ENCODE measurements at places on chromosomes 1 and 21.

- DNase-seq = no peak
These were observed 9.3 kb upstream of the KLHDC8A start for GRCh38 chr1:205365945-205366463.

- DNase-seq = no peak
These were observed 96.6 kb downstream of the DDX20 start for GRCh38 chr1:111852261-111852721.

DNA sequence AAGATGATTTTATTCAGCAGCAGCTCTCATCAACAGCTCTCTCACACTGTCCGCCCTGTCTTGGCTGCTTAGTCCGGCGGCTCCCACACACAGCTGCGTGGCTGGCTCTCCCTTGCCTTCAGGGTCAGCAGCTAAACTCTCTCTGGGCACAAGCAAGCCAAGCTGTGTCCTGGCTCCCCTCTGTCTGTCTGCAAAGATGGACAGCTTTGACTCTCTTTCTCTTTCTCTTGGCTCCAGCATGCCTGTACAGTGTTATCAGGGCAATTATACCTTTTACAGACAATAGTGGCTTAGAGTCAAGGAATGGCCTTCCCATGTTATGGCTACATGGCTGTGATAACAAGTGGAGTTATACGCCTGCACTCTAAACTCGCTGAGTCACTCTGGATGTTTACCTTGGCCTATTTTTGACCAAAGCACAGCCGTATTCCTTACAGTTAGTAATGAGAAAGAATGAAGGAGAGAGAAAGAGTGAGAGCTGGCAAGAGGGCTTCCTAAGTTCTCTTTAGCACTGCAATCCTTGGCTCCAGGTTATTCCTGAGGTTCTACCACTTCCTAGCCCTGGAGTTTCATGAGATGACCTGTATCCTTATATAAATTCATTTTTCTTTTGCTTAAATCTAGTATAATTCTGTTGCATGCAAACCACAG lies 59.9 kb upstream of the ZSWIM5 start:
- DNase-seq = no peak

GRCh38 chr1:192595299-192595698 lies 19.7 kb downstream of the RGS1 start:
- DNase-seq = no peak

DNA sequence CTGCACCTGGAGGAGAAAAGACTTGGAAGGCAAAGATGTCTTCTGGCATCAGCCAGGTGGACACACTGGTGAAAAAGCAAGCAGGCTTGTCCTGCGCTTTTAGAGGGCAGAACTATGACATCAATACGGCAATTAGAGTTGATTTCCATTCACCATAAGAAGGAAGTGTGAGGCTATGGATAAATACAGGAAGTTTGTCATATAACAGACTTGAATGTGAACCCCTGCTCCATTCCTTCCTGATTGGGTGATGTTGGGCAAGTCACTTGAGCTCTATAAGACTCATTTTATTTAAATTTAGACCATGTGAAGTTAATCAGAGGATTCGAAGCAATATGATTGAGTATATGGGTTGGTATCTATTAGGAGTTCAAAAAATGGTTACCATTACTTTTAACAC lies 137.8 kb downstream of the PLPP3 start:
- no peak for DNase-seq

GRCh38 chr1:119102051-119102450 lies 38.4 kb downstream of the WARS2 start:
- no peak for DNase-seq

- no peak for DNase-seq
These were observed 238.2 kb downstream of the PTPRU start for GRCh38 chr1:29474274-29475244.

GRCh38 chr1:110688514-110688913 lies 13.8 kb upstream of the KCNA3 start:
- no peak for DNase-seq

DNA sequence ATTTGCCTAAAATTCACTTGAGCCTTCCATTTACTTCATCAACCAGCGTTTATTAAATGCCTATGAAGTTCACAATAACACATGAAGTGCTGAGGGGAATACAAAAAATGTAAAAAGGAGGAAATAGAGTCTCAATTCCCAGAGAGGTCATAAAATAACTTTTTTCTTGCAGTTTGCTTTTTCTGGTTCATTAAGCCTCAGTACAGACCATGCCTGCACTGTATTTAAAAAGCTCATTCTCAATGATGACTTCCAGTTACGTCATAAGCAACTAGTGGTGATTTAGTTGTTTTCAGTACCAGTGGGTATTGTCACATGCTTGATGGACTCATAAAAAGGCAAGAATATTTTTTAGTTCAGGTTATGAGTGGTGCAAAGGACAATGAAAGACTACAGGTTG lies 160.1 kb upstream of the UBE2U start:
- no peak for DNase-seq

- no peak for DNase-seq
These were observed 16.0 kb downstream of the LCK start for GRCh38 chr1:32266921-32267591.

DNA sequence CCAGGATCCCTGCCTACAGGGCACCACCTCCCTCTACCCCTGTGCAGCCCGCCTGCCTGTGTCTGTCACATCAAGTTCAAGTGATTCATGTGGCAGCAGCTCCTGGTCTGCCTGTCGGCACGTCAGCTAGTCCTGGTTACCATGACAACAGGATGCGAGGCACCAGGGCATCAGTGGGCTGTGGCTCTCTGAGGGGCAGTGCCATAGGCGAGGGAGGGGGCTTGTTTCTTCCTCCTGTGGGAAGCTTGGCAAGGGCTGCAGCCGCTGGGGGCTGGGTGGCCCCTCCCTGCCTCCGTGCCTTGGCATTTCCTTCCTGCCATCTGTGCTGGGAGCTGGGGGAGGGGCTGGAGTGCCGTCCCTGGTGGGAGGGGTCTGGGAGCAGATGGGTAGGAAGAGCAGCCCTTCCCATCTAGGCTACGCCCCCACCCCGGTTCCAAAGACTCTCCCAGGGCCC lies 43.1 kb downstream of the FOXO6 start:
- no peak for DNase-seq

- no peak for DNase-seq
These were observed 12.2 kb downstream of the HLX start for GRCh38 chr1:220891224-220892085.

DNA sequence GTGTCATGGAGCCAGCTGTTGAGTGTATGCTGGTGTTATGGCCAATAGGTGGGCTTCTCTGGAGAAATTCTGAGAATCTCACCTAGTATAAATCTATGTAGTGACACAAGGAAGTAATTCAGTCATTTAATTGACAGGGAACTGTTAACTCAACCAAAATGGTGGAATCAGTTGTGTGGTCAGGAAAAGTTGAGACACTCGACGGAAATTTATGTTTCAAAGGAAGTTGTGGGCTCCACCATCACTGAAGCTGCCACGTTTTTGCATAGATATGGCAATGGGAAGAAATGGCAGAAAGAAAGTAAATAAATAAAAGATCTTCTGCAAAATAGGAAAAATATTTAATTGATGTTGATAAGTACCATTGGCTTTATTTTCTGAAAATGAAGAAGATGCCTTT lies 84.5 kb downstream of the ATP6V1G3 start:
- DNase-seq = no peak

- DNase-seq = no peak
These were observed 49.1 kb downstream of the COP1 start for GRCh38 chr1:176157995-176158394.

DNA sequence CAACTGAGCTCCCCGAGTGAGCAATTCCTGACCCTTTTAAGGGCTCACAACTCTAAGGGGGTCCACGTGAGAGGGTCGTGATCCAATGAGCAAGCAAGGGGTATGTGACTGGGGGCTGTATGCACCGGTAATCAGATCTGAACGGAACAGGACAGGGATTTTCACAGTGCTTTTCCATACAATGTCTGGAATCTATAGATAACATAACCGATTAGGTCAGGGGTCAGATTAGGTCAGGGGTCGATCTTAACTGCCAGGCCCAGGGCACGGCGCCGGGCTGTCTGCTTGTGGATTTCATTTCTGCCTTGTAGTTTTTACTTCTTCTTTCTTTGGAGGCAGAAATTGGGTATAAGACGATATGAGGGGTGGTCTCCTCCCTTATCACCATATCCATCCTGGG lies 30.7 kb upstream of the OPRD1 start:
- DNase-seq = no peak

GRCh38 chr1:64378826-64379225 lies 91.1 kb upstream of the CACHD1 start:
- no peak for DNase-seq

DNA sequence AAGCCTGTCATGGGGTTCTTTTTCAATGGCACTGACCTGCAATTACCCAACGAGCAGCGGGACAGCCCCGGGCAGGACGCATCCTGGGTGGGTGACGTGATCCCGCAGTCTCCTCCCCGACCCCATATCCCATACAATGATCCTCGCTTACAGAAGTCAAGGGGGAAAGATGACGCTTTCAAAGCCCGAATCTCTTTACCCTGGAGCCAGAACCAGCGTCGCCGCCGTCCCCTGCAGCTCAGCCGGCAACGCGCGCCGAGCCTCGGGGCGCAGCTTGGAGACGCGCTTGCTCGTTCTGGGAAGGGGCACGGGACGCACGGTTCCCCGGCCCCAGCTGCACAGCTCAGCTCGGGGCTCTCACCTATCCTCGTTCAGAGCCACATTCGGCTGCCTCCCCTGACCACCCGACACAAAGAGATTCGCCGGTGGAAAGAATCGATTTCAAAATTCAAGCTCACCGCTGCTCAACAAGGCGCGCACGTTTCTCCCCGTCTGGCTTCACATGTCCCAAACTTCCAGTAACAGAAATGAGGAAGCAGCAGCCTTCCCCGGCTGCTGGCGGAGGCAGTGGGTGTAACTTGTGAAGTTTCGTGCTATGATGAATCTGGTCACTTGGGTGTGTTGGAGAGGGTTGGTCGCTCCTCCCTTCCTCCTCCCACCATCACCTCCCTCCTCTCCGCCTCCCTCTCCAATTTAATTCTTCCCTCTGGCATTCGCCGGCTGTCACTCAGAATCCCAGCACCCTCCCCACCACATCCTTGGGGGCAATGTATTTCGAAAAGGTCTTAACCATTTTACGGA lies at the start of gene TIAM1:
TSS of gene TIAM1 (minus strand) at position 582 of the 801 bp plus-strand sequence. CDS start 77,289 bp downstream, outside the sequence.
- no peak for DNase-seq

- DNase-seq = no peak
These were observed 11.4 kb upstream of the MNDA start for GRCh38 chr1:158819461-158820443.

- DNase-seq = no peak
These were observed 300.4 kb upstream of the ZP4 start for GRCh38 chr1:238191170-238191569.

- no peak for DNase-seq
These were observed 40.3 kb downstream of the IER5 start for GRCh38 chr1:181128592-181129497.

DNA sequence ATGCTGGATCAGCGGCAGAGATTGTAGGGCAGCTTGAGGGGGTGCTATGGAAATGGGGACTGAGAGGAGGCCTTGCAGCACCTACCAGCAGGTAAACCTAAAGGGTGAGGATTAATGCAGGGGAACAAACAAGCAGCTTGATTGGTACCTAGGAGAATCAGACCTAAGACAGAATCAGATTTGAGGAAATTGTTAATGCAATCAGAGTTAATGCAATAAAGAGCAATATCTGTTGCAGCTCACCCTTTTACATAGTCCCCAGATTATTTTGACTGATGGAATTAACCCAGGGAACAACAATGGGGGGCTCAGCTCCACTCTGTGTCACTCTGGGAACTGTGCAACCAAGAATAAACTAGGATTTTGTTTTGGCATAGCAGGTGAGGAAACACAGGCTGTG lies 64.5 kb downstream of the ZC3H11B start:
- no peak for DNase-seq

- DNase-seq = no peak
These were observed 511 bp downstream of the ZNF683 start for GRCh38 chr1:26372039-26372438.

DNA sequence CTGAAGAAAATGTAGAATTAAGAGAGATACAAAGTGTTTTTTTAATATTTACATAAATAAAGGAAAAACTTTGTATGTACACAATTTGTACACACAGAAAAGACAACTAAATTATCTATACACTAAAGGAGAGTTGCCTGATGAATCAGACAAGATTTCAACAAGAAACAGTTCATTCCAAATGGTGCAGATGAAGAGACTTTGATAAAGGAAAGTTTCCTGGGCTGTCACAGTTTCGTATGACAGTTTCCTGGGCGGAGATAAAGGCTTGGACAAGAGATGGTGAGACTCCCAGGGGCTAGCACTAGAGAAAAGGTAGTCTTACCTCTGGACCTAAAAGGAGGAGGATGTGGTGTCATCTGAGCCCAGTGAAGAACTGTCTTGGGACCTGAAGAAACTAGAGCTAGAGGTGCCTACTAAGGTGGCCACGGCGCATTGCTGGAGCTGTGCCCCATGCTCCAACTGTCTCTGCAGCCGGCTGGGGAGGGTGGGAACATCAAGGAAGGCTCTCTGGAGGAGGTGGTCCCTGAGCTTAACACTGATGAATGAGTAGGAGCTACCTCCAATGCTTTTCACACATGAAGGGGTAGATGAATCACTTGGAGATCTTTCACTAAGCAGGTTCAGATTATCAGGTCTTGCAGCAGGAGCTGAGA lies 32.2 kb downstream of the ETS2 start:
- no peak for DNase-seq

- no peak for DNase-seq
These were observed 359.8 kb upstream of the KAZN start for GRCh38 chr1:14238472-14239307.

- no peak for DNase-seq
These were observed 4.0 kb downstream of the SSX2IP start for GRCh38 chr1:84686223-84686622.

DNA sequence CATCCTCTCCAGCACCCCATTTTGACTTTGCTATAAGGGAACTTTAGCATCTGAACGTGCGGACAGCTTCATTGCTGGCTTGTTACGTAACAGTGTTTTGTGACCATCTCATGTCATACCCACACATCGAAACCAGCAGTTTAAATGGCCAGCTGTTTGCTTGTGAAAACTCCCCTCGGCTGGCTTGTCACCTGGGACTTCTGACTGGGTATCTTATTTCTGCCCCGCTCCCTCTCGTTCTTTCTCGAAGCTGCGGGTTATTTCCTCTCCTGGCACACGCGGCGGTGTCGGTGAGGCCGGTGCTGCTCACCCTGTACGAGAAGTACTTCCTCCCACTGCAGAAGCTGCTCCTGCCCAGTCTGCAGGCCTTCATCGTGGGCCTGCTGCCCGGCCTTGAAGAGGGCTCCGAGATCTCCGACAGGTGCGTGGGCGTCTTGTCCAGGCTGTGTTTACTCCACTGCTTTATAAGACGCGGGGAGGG lies 43.5 kb downstream of the DOP1B start:
- no peak for DNase-seq

GRCh38 chr1:76477156-76477555 lies 390.1 kb upstream of the ST6GALNAC5 start:
- no peak for DNase-seq

- DNase-seq = peak; percentile 70
These were observed 15.6 kb downstream of the RD3 start for GRCh38 chr1:211476200-211476849.
